Stomach (tissue), 19 donors: ENCODE measurements at places on chromosomes 2 and 18. TPM values are rescaled to one million over a fixed set of nuclear protein-coding genes. Genes with fewer than 3 reads are reported as not detected.

- no peak for DNase-seq
Measured at GRCh38 chr2:184472481-184472880, 125.8 kb upstream of the ZNF804A start.

The MBOAT2 gene
- 14.2 TPM for total RNA-seq

DNA sequence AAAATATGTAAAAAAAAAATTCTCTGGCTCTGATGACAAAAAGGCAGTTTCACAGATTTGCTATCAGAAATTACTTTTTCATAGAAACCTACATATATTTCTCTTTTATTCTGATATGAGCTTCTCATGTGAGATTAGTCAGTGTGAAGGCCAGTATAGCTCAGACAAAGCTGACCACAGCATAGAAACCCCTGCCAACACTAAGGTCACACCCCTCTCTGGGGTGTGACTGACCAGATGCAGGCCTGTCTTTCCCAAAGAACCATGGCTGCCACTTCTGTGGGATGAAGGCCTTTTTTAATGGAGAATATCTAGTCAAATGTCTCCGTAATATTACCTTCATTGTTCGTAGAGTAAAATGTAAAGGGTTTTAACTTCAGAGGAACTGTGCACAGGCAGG, 330.3 kb upstream of the KCNJ3 start:
- DNase-seq, result no peak

DNA sequence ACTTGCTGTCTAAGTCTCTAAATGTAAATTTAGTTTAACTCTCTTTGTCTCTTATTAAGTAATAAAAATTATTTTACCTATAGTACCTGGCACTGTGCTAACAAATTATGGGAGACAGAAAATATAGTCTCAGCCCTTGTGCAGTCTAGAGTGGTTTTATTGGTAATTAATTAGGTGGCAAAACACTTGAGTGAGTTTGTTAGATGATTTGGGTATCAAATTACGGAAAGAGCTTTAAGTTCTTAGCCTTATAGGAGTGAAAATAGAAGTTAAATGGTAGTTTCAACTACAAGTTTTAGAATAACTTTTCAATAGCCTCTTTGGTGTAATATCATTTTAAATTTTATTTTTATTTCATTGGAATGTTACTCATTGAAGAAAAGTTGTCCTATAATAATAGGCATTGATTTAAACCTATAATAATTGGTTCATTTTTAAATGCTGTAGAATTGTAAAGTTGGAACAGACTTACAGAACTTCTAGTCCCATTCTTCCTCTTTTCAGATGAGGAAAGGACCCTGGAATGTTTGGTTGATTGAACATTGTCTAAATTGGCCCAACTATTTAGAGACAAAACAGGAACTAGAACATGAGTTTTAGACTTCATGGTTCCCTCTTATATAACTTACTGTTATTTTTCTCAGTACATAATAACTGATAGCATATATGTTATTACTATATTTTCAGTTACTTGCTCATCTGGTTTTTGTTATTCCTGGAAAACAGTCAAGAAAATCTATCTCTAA, 10.2 kb upstream of the HTR2B start:
- no peak for DNase-seq

DNA sequence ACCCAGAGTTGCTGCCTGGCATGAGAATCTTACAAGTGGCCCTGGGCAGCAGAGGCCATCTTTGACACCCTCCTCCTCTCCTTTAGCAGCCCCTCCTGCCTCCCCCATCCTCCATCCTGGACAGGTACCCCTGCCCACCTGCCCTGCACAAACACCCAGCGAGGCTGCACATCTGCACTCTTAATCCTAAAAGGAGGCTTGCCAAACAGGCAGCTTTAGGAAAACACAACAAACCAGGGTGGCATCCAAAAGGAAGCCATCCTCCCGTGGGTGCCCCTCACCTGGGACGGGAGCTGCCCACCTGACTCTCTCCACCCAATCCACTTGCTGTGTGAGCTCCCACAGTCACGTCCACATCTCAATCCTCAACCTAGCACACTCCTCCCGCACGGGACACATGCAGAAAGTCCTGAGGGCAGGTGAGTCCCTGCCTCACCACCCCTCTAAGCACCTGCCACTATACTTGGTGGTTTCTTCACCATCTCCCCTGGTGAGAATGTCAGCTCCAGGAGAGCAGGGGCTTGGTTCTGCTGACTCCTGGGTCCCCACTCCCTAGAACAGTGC, 5.8 kb downstream of the BIN1 start:
- DNase-seq, result no peak
